Keratinocyte (primary cell): ENCODE measurements at places on chromosomes 11 and 22.
A peak's percentile ranks its signal among the peaks of the same experiment; 100 is the strongest.

GRCh38 chr11:121132211-121132976, 31.4 kb downstream of the TECTA start:
- no peak for DNase-seq

DNA sequence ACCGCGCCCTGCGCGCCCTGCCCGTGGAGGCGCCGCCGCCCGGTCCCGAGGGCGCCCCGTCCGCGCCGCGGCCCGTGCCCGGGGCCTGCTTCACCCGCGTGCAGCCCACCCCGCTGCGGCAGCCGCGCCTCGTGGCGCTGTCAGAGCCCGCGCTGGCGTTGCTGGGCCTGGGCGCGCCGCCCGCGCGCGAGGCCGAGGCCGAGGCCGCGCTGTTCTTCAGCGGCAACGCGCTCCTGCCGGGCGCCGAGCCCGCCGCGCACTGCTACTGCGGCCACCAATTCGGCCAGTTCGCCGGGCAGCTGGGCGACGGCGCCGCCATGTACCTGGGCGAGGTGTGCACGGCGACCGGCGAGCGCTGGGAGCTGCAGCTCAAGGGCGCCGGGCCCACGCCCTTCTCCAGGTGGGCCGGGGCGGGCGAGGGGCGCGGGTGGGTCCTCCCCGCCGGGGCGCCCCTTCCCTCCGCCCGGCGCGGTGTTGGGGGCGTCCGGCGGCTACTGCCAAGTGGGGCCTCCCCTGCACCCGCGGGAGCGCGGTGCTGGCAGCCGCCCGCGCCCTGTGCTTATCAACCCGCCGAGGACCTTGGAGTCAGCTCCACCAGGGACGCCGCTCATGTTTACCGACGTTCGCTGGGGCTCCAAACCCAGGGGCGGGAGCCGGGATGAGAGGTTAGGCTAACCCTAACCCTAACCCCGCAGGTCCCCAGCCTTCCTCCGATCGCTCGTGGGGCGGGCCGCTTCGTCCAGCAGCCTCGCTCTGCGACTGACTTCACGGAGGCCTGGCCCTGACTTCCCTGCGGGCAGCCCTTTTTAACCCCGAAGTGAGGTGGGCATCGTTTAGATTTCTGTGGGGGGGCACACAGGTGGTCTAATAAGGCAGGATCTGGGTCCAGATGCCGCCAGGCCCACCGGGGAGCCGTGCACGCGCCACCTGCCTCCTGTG, 649 bp downstream of the SELENOO start:
- DNase-seq, result no peak

DNA sequence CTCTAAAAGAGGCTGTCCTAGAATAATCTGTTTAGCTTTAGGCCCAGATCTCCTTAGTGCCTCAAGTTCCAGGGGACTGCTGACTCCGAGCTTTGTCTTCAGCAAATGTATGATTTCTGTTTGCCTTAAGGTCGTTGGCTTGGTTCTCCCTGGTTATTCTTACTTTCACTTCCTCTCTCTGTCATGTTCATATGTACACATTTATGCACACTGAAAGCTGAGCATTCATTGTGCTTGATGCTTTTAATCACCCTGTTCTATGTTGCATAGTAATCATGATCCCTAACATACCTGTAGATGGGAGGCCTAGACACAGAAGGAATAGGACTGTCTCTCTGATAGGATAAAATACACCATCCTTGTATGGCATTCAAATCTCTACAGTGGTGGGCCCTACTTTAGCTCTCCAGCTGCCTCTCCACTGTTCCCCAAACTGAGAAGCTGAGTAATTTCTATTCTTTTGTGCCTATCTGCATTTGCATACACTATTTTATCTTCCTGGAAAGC, 7.2 kb downstream of the PPFIBP2 start:
- DNase-seq, result no peak

GRCh38 chr11:45374130-45374529, 88.0 kb upstream of the SYT13 start:
- DNase-seq, result no peak

GRCh38 chr11:65021003-65021402, 6.2 kb upstream of the SNX15 start:
- no peak for DNase-seq

- no peak for DNase-seq
Observed at GRCh38 chr22:35452351-35452781, 52.4 kb downstream of the MCM5 start.

- no peak for DNase-seq
Observed at GRCh38 chr11:57463671-57464538, 3.6 kb downstream of the RTN4RL2 start.

GRCh38 chr11:27002838-27003237, 8.9 kb downstream of the FIBIN start:
- no peak for DNase-seq

GRCh38 chr22:37267661-37268413, 14.5 kb upstream of the CYTH4 start:
- DNase-seq, result no peak

DNA sequence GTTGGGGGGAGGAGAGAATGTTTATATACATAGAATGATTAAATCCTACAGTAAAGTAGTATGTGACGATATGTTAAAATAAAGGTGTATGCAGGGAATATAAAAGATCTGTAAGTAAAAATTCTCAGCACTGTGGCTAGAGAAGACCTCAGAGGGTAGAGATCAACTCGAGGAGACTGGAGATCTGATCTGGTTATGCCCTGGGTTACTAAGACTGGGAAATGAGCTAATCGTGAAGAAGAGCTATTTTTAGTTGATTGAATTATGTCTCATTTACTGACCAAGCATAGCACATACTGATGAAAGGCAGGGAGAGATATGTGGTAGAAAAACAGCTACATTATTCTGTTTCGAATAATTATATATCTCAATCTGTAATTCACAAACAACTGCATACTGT, 42.8 kb upstream of the ALKBH3 start:
- no peak for DNase-seq

DNA sequence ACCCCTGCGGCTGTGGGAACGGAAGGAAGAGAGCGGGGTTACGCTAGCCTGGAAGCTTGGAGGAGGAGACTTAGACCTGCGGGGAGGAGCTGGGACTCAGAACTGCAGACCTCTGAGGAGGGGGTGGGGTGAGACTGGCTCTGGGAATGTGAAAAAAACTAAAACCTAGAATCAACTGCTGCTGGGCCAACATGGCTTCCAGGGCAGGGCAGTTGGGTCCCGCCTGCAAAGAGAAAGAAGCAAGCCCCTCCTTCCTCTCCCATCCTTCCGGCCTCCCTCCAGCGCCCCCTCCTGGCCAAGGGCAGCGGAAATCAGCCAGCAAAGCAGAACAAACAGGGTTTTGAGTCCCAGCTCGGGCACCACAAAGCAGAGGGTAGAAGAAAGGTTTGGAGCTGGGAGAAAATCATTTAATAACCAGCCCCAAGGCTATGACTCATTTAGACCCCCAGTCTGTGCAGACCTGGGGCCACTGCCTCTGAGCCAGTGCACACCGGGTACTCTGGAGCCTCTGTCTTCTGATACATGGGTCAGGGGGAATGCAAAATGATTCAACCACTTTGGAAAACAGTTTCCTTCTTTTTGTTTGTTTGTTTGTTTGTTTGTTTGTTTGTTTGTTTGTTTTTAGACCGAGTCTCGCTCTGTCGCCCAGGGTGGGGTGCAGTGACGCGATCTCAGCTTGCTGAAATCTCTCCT, 7.3 kb upstream of the NCF4 start:
- DNase-seq, result no peak

GRCh38 chr11:119849872-119850271, 120.9 kb upstream of the NECTIN1 start:
- DNase-seq, result no peak

DNA sequence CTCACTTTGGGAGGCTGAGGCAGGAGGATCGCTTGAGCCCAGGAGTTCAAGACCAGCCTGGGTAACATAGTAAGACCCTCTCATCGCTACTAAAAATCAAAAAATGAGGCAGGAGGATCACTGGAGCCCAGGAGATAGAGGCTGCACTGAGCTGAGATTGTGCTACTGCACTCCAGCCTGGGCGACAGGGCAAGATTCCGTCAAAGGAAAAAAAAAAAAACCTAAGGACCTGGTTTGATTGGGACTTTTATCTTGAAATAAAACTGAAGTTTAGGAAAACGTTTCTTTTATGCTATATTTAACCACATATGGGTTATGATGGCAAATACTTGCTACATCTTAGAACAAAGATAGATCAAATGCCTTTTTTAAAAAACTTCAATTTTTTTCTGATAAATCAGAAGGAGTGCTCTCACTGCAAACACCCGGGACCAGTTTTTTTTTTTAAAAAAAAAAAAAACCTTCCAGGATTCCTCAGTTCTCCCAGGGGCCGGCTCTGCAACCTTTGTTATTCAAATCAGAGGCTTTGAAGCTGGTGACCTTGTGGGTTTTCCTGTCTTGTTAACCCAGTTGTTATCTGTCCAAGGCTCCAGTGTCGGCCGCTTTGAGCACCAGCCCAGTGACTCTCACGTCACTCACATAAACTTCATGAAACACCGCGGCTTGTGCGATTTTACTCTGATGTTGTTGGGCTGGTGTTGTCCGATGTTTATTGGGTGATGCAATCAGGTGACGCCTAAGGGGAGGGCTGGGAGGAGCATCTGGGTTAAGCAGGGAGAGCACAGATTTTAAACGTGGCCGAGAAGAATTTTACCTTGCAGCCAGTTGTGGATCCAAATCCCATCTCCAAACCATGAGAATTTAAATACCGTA, 24.7 kb upstream of the SLC22A12 start:
- peak; percentile 78 for DNase-seq

DNA sequence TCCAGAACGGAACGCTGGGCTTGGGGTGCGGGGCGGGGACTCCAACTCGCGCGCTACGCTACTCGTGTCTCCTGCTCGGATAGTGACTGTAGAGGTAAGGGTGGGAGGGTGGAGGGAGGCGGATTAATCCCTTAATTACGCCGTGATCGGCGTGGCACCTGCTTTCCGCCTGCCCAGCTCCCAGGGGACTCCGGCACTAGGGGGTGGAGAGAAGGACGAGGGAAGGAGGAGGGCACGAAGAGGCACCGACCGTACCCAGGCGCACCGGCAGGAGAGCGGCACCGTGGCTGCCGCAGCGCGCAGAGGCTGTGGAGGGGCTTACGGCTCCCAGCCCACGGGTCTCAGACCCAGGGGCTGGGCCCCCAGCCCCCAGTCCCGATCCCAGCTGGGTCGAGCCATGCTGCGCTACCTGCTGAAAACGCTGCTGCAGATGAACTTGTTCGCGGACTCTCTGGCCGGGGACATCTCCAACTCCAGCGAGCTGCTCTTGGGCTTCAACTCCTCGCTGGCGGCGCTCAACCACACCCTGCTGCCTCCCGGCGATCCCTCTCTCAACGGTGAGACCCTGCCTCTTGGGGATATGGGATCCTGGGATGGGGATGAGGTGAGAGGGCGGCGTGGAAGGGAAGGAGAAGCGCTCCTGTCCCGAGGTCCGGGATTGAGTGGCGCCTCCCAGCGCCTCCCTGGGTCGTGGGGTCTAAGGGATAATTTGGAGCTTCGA, at the start of gene ROBO3:
ROBO3 (plus strand) TSS at position 252 of the 721 bp plus-strand sequence; CDS start at position 398, 146 bp downstream.
- no peak for DNase-seq

- DNase-seq, result no peak
Observed at GRCh38 chr11:18791207-18791968, at the start of gene PTPN5. Gene PTPN5 (minus strand): TSS chr11:18791798. CDS start chr11:18771958, 19,840 bp downstream.

DNA sequence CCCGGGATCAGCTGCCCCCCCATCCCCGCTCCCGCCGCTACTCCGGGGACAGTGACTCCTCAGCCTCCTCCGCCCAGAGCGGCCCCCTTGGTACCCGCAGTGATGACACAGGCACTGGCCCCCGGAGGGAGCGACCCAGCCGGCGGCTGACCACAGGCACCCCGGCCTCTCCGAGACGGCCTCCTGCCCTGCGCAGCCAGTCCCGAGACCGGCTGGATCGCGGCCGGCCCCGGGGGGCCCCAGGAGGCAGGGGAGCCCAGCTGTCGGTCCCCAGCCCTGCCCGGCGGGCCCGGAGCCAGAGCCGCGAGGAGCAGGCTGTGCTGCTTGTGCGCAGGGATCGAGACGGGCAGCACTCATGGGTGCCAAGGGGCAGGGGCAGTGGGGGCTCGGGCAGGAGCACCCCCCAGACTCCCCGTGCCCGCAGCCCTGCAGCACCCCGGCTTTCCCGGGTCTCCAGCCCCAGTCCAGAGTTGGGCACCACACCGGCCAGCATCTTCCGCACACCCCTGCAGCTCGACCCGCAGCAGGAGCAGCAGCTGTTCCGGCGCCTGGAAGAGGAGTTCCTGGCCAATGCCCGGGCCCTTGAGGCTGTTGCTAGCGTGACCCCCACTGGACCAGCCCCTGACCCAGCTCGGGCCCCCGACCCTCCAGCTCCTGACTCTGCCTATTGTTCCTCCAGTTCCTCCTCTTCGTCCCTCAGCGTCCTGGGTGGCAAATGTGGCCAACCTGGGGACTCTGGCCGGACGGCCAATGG, 3.9 kb downstream of the RASL10A start:
- DNase-seq, result no peak

DNA sequence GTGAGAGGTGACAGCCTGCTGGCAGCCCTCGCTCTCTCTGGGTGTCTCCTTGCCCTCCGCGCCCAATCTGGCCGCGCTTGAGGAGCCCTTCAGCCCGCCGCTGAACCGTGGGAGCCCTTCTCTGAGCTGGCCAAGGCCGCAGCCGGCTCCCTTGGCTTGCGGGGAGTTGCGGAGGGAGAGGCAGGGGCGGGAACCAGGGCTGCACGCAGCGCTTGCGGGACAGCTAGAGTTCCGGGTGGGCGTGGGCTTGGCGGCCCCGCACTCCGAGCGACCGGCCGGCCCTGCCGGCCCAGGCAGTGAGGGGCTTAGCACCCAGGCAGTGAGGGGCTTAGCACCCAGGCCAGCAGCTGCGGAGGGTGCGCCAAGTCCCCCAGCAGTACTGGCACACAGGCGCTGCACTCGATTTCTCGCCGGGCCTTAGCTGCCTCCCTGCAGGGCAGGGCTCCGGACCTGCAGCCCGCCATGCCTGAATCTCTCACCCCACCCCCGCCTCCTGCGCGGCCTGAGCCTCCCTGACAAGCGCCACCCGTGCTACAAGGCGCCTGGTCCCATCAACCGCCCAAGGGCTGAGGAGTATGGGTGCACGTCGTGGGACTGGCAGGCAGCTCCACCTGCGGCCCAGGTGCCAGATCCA, 1526.1 kb downstream of the FAM181B start:
- no peak for DNase-seq

DNA sequence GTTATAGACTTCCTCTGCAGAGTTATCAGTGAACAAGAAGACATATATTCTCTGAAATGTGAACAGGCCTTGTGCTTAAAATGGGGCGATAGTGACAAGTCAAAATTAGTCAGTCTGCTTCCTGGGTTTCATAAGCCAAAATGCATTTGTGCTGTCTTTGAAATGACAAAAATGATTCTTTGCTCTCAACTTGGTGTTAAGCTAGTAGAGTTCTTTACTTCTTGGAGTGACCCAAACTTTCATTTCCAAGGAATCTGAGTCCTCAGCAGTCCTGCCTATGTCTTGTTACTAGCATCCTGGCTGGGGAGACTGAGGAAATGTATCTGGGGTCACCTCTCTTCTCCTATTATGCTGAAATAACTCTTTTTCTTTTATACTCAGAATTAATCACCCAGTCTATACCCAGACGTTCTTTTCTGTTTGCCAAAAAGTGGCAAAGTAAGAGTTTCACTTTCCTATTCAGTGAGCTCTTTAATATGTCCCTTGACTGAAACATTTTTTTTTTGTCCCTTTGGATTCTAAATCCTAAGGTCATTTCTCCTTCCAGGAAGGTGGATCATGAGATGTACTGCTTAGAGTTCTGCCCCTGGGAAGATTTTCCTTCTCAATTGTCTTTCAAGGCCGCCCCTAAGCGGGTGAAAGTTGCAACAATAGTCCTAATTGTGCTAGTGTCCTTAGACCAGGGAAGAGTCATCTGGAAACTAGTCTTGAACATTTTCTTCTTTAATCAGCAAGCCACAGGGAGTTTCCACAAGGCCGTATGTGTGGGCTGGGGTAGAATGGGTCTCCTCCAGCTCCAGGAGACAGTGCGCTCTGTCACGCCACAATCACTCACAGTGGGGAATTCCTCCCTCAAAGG, 53.0 kb upstream of the RDX start:
- no peak for DNase-seq

GRCh38 chr22:21612858-21613257, 17.0 kb downstream of the YDJC start:
- DNase-seq, result no peak
